Airway epithelial cell (primary cell): ENCODE measurements at places on chromosomes 11 and 22. TPM values are rescaled to one million over a fixed set of nuclear protein-coding genes. Genes with fewer than 3 reads are reported as not detected.

CNTF gene
- total RNA-seq: 0.23 and 0.92 TPM in 2 replicates

C22orf42 gene
- not detected in 2 replicates for total RNA-seq

FOLH1 gene
- total RNA-seq: 0.63 TPM in 1 of 2 replicates, not detected in the other

TTLL1 gene
- total RNA-seq: 3.5 and 4.4 TPM in 2 replicates

CSNK2A3 gene
- total RNA-seq: 0.33 and 1.5 TPM in 2 replicates

PKNOX2 gene
- total RNA-seq: 0.71 and 1.2 TPM in 2 replicates
